ENCODE measurements at places on chromosomes 11 and 22.

GRCh38 chr11:50412832-50413231, 380.2 kb downstream of the OR4C45 start:
- no peak for DNase-seq

DNA sequence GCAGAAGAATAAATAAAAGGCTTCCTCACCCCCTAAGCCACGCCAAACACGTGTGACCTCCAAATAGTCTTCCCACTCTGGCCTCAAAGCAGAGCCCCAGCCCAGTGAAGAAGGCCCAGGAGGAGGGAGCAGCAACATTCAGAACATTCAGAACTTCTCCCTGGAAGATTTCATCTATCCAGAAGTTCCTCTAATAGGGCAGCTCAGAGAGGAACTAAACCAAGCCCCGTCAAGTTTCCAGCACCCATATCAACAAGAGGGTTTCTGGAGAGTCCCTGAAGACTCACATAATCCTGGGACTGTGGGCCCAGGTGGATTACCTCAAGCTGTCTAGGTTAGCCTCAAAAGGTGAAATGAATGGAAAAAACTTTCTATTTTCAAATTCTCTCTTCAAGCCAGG, 39.4 kb downstream of the PC start:
- no peak for DNase-seq

DNA sequence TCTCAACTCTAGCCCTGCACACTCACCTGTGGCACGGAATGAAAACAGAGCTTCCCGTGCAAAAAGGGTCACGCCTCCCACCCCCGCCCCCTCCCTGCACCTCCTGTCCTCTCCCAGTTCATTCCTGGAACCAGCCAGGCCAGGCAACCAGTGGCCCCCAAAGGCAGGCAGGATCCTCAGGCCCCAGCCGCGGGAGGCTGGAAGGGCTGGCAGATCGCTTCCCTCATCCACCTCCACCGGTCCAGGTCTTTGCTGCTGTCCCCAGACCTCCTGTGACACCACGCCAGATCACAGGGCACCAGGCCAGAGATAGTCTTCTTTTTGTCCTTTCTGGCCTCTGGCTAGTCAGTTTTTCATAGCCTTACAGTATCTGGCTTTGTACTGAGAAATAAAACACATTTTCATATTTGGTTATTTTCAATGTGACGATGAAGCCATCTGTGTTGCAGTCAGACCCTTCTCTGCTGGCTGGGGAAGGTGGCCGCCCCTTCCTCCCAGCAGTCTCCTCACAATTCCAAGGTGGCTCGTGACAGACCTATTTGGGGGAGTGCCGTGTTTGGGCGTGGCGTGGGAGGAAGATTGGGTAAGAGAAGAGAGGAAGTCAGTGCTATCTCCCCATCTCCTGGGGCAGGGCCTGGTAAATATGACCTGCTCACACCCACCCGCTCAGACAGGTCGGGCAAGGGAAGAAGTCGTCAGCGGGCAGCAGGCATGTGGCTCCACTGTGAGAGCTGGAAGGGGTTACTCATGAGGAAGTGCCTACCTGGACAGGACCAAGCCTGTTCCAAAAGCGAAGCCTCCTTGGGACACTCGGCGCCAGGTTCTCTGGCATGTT, 9.1 kb downstream of the SSH3 start:
- no peak for DNase-seq

DNA sequence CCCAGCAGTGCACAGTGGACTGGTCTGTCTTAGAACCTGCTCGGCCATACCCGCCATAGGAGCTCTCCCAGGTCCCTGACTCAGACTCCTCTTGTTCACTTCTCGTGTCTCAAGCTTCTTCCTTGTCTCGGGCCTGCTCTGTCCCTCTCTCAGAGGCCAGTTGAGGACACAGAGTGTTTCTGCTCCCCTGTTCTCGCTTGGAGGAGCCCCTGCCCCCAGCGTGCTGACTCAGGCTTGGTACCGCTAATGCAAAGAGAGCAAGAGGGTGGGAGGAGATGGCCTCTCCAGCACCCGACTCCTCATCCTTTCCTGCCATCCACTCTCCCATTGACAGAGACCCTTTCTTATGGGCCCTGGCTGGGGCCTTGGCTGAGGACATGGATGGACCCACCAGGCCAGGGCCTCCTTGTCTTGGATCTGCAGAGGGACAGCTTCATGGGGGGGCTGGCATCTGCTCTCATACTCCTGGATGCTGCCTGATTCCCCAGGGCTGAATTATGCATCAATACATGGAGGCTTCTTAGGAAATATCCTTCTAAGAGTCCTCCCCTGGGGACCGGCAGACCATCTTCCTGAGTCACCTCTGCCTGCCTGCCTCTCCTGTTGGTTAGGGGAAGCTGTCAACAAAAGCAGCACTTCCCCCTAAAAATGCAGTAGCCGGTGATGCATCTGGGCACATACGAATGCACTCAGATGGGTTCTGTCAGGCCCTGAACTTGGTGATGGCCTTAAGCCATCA, 15.9 kb downstream of the TSPAN18 start:
- DNase-seq = no peak

DNA sequence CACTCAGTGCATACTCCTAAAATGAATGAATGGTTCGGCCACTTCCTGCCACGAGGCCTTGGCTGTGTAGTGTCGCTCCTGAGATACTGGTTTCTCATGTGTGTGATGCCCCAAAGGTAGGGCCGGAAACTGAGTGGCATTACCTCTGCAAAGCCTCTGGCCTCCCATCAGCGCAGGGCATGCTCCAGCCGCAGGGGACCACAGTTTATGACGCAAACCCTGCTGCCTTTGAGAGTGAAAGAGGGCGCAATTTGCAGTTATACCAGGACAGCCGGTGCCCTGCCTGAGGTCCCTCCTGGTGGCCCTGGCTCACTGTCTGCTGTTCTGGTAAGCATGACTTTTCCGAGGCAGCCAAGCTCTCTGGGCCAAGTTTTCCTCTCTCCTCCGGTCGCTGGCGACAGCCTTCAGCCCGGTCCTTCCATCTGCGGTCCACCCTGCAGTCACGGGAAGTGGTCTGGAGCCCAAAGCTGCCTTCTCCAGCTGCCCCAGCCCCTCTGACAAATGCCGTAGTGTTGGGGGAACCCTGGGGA, 2.4 kb upstream of the FGF3 start:
- DNase-seq = no peak

DNA sequence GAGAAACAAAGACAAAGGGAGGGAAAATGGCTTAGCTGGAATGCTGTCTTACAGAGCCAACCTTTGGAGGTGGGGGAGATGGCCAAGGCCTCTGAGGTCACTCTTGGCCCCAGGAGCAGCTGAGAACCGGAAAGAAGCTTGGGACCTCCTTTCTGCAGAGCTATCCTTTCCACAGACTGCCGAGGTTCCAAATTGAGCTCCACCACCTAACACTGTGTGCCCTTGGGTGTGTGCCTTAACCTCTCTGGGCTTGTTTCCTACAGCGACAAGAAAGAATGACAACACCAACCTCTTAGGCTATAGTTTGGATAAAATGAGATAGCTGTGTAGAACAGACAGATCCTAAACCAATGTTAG, 23.2 kb downstream of the RTN4RL2 start:
- DNase-seq = no peak

GRCh38 chr11:20824773-20825172, 155.4 kb downstream of the NELL1 start:
- no peak for DNase-seq

DNA sequence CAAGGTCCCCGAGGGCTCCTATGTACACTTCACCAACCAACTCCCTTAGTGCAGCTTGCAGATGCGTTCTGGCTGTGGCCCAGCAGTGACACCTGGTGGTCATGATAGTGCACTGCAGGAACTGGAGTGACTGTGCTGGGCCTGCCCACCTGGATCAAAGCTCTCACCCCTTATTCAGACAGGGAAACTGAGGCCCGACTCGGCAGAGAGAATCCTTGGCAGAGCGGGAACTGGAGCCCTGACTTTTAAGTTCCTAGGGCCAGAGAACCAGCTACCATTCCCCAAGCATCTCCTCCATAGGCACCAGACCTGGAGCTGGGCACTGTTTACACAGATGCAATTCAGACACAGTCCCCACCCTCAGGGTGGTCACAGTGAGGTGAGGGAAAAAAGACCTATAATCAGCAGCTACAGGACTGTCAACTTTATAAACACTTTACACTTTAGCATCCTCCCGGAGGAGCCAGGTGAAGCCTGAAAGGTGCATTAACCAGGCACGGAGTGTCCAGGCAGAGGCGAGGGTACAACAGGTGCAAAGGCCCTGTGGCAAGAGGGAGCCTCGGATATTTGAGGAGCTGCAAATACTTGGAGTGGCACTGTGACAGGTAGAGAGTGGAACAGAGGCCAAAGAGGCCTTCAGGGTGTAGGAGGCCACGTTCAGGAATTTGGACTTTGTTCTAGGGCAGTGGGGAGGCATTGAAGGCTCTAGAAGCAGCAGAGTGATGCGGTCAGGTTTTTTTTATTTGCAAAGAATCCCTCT, 22.0 kb downstream of the RHBDD3 start:
- peak; percentile 58 for DNase-seq

DNA sequence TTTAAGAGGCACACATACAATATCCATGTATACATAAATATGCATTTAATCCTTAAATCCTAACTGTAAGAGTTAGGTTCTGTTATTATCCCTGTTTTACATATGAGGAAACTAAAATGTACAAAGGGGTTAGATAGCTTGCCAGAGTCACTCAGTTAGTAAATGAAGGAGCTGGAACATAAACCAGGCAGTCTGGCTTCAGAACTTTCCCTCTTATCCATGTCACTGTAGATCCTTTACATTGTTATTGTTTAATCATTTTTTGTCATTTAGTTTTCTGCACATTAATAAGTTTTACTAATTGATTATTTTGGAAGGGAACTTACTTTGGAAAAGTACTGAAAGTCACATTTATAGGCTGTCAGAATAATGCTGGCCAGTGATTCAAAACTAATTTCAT, 282.4 kb downstream of the TMEM135 start:
- DNase-seq = no peak

- no peak for DNase-seq
These were observed 81.9 kb upstream of the RASSF10 start for GRCh38 chr11:12927221-12927620.

GRCh38 chr11:59556917-59557348, 45.6 kb downstream of the OR4D9 start:
- DNase-seq = no peak

DNA sequence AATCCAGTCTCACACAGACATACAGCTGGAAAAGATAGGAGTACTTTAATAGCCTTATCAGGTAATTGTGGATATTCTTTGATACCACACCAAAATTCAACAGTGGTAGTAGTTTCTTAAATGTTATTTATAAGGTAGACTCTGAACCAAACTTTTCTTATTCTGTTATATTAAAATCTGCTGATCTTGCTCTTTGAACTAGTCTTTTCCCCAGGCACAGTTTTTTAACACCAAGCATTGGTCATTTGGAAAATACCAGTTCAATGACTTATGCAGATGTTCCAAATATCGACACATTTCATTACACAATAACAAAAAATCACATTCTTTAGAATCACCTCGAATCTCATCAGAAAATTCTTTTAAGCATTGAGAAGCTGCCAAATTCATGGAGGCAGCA, 7.6 kb downstream of the TRIM66 start:
- DNase-seq = no peak

DNA sequence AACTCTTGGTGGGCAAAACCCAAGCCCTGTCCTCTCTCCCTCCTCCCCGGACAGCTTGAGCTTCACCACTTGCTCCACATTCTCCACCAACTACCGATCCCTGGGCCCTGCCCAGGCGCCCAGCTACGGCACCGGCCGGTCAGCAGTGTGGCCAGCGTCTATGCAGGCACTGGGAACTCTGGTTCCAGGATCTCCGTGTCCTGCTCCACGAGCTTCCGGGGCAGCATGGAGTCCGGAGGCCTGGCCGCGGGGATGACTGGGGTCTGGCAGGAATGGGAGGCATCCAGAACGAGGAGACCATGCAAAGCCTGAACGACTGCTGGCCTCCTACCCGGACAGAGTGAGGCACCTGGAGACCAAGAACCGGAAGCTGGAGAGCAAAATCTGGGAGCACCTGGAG, 68.9 kb upstream of the RTL6 start:
- no peak for DNase-seq

GRCh38 chr11:12674936-12675696, 895 bp downstream of the TEAD1 start:
- DNase-seq = no peak

GRCh38 chr22:29621761-29622526, 18.5 kb downstream of the NF2 start:
- DNase-seq = no peak

DNA sequence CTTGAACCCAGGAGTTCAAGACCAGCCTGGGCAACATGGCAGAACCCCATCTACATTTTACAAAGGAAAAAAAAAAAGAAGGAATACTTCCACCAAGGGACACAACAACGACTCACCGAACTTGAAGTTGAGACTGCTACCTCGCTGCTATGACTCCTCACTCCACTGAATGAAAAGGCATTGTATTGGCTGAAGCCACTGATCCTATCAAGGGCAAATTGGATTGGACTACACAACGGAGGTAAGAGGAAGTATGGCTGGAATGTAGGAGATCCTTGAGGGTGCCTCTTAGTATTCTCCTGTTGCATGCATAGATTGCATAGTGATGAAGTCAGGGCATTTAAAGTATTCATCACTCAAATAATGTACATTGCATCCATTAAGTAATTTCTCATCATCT, 97.9 kb downstream of the CWF19L2 start:
- no peak for DNase-seq

DNA sequence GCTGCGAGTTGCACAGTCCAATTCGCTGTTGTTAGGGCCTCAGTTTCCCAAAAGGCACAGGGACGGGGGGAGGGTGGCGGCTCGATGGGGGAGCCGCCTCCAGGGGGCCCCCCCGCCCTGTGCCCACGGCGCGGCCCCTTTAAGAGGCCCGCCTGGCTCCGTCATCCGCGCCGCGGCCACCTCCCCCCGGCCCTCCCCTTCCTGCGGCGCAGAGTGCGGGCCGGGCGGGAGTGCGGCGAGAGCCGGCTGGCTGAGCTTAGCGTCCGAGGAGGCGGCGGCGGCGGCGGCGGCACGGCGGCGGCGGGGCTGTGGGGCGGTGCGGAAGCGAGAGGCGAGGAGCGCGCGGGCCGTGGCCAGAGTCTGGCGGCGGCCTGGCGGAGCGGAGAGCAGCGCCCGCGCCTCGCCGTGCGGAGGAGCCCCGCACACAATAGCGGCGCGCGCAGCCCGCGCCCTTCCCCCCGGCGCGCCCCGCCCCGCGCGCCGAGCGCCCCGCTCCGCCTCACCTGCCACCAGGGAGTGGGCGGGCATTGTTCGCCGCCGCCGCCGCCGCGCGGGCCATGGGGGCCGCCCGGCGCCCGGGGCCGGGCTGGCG, at the start of gene BCR:
TSS of gene BCR (plus strand) at position 209 of the 592 bp plus-strand sequence. CDS start 452 bp downstream, outside the sequence.
- peak; percentile 68 for DNase-seq

DNA sequence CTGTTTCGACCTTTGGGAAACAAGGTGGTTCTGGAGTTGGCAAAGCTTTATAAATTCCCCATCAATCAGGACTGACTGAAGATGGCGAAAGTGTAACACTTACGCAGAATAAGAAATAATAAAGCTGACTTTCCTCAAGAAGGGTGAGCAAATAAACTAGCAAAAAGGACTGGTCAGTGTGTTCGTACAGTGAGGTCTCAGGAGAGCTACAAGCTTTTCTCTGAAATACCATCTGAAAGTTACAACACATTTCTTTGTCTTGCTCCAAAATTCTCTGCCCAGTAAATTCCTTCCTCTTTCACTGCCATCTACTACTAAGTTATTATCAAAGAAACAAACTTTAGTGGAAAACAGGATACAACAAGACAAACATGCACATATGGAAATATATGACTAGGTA, 13.4 kb downstream of the PITPNB start:
- DNase-seq = no peak

Measured in naive thymus-derived CD8-positive, alpha-beta T cell (primary cell).